ENCODE measurements at places on chromosomes 12 and 14.

GRCh38 chr14:78152201-78153063 is 17.7 kb upstream of the NRXN3 start:
- no peak for DNase-seq

DNA sequence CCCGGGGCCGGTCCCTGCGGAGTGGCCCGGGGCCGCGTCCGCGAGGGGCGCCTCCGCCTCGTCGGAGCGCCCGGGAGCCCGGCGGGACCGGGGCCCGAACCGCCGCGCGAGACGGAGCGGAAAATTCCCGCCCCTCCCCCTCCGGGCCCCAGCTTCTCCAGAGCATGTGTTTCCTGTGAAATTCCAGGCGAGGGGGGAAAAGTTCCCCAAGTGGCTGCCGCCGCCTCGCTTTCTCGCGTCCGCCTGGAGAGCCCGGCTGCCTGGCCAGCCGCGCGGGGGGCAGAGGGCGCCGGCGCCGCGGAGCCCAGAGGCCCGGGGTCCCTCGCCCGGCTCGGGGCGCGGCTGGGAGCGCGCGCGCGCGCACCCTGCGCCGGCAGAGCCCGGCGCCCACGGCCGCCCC is 904 bp downstream of the CACNA1C start:
- DNase-seq = no peak

DNA sequence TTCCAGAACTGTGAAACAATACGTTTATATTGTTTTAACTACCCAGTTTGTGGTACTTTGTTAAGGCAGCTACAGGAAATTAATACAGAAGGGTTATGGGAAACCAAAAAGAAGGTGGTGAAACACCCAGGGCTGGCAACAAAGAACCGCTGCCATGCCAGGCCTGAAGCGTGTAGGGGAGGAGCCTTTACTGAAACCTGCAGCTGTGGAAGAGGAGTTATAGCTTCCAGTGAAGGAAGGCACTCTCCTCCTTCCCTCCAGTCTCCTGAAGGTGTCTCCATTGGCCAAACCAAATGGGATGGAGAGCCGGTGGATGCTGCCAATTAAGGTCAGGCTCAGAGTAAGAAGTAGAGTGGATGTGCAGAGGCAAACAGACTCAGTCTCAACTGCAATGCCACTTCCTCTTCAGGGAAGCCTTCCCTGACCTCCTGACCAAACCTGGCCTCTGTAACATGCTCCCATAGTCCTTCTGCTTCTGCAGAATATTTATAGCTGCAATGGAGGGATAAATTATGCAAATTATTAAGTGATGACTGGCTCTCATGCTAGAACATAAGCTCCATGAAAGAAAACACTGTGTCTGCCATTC is 168.3 kb downstream of the DAD1 start:
- no peak for DNase-seq

- no peak for DNase-seq
Observed at GRCh38 chr14:52871606-52872005, 79.2 kb downstream of the FERMT2 start.

GRCh38 chr12:45613296-45613695 is 116.2 kb upstream of the ARID2 start:
- DNase-seq = no peak

DNA sequence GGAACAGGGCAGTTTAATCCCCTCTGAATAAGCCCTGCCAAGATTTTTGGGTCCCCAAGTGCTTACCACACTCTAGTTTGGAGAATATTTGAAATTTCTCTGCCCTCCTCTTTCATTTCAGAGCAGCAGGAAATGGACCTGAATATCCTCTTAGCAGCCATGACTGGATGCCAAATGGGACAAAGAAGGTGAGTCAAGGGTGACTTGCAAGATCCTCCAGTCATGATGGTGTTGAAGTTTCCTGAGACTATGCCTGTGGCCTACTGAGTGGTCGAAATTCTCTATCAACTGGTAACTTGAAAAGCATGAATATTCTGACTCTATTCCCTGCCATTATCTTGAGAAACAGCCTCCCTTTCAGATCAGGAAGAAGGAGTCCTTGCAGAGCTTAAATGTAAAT is 1674.7 kb upstream of the SEL1L start:
- no peak for DNase-seq

GRCh38 chr12:95590775-95591174 is 39.5 kb upstream of the USP44 start:
- DNase-seq = no peak

DNA sequence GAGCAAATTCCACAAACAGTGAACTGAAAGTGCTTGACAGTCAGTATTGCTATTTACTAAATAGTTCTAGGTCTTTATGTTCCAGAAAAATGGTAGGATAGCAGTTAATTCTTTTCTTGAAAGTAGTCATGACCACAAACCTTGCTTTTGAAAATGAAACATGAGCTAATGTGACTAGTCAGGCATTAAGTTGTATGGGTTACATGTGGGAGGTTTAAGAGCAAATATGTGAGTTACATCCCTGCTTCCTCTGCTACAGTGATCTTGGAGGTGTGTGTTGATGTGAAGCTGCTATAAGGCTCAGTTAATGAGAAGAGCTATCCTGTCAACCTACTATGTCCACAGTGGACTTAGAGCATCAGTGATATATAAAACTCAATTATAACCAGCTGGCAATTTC is 741.6 kb downstream of the FSCB start:
- DNase-seq = no peak

DNA sequence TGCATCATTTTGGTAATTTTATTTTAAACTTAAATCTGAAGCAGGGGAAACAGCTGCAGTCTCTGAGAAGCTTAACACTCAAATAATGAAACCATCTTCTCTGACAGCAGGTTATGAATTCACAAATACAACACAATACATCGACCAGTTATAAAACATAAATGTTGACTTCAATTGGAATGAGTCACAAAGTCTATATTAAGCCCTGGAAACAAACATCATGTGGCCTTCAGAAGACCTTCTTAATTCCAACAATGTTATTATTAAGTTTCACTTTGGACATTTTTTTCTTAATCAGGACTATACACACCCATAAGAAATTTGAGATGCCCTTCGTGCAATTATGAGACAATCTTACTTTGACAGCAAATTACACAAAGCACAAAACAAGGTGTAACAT is 68.9 kb downstream of the CEP128 start:
- DNase-seq = no peak

- DNase-seq = no peak
Observed at GRCh38 chr12:94147991-94148738, at the start of gene PLXNC1. PLXNC1 (plus strand) TSS chr12:94148577; CDS start chr12:94148972, 395 bp downstream.

GRCh38 chr12:14554281-14555007 is 13.2 kb downstream of the PLBD1 start:
- DNase-seq = peak; percentile 15

GRCh38 chr12:94434171-94434570 is 25.5 kb downstream of the CEP83 start:
- no peak for DNase-seq

GRCh38 chr12:95699579-95699978 is 91.0 kb downstream of the NTN4 start:
- no peak for DNase-seq

GRCh38 chr12:57452181-57452936 is 2.7 kb upstream of the INHBE start:
- DNase-seq = no peak

- DNase-seq = no peak
Observed at GRCh38 chr14:99829450-99829849, 36.2 kb downstream of the EML1 start.

GRCh38 chr12:65942102-65942501 is 117.8 kb downstream of the HMGA2 start:
- DNase-seq = no peak

DNA sequence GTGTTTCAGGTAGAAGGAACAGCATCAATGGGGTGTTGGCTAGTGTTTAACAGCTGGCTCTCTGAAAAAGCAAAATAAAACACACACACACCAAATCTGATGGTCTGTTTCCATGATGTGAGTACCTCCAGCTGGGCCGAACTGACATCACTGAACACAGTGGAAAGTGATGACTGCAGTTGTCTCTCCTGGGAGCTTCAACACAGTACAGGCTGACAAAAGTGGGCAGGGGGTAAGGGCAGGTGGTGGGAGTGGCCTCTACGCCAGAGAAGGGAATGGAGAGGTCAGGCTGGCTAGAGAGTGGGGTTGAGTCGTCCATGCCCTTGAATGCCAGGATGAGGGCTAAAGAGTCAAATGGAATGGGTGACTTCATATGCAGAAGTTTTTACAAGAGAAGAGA is 8.0 kb upstream of the HNF1A start:
- DNase-seq = no peak

GRCh38 chr14:50926851-50927386 is 17.4 kb downstream of the PYGL start:
- DNase-seq = no peak

DNA sequence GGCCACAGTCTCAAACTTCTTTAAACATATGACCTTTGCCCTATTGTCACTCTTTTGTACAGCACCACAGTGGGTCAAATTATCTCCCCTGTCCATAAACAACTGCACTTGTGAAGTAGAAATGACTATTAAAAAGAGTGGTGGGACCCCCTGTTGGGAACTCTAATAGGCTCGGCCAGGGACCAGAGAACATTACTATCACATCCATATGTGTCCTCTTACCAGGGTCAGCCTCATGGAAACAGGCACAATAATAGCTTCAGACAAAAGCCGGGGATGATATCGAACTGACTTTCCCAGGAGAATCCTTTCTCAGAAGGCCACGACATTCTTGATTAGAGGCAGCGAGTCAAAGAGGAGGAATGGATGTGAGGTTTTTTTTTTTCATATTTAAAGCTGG is 96.6 kb downstream of the NKX2-1 start:
- no peak for DNase-seq

- DNase-seq = peak; percentile 66
Observed at GRCh38 chr12:52495389-52495788, 2.3 kb upstream of the KRT6A start.

DNA sequence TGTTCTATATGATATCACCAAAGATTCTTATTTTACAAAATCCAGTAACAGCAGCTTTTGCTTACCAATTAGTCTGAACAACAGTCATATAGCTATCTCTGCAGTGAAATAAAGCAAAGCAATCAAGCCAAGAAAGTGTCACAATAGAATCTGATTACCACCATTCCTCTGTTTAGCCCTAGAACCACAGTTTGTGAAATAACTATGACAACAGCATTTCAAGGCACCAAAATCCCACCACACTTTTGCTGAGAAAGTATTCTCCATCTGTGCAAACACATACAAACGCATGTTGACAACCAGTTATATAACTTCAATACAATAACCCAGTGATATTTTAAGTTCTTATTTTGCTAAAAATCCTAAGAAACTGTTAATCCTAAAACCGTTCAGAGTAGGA is 7.4 kb downstream of the PPP1R13B start:
- no peak for DNase-seq

DNA sequence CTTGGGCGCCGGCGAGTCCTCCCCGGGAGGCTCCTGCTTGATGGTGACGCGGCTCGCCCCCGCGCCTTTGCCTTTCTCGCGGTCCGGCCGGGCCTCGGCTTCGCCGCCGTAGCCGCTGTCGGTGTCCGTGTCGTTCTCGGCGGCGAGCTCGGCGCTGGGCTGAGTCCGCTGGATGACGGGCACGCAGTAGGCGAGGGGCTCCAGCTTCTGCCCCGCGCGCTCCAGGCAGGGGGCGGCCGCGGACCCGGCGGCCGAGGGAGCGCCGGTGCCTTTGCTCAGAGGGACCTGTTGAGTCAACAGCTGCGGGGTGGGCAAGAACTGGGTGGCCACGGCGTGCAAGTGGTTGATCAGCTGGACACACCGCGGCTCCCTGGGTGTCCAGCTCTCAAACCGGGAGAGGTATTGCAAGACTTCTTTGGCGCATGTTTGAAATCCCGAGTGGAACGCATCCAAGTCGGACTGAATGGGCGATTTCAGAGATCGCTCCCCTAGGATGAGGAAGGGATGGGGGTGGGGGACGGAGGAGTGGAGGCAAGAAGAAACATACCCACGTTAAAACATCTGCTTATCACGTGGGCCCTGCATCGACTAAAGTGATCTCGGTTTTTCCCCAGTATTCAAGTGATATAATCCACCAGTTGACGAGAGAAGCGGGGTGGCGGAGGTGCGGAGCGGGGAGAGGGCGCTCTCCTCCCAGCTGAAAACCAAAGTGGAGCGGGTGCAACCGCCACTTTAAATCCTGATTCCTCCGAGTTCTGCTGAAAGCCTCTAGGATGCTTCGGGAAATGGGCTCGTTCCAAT is 2.0 kb downstream of the BHLHE41 start:
- no peak for DNase-seq

- no peak for DNase-seq
Observed at GRCh38 chr12:70955415-70955814, 34.9 kb upstream of the PTPRR start.

DNA sequence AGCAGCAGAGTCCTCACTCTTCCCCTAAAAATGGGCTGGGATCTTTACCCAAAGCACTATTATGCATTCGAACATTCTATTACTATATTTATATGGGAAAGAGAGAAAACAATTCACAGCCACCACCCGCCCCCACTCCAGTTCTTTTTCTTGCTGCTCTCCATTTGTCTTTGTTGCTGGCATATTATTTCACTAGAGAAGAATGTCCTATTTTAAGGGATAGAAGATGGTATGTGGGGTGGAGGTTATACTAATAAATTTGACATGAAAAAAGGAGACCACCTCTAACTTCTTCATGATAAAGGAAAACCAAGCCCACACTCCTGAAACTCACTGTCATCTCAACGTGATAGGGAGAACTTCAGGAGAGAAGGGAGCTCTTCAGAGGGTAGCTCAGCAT is 28.5 kb upstream of the NTF3 start:
- no peak for DNase-seq

- DNase-seq = no peak
Observed at GRCh38 chr12:55733858-55734257, 5.0 kb upstream of the CD63 start.

DNA sequence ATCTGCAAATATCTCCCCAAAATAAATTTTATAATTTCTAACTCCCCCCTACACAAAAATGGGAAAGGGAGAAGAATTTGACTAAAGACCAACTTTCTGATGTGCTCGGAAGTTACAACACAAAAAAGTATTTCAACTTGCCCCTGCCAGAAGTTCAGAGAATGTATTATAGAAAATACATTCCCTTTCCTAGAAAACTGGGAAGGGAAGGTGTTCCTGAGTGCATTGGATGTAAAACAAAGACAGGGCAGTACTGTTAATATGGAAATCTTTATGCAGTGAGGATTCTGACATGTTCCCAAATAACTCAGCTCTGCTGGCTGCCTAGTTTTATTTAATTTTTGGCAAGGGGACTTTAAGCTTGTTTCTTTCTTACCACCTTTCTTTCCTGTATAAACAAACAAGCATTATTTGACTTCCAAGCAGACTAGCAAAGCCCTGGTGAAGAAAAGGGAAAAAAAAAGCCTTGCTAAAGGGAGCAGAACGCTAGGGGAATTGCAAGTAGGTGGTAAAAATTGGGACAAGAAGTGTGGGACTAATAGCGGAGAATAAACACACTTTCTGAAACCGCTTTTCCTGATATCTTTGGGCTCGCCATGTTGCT is 124.1 kb downstream of the STXBP6 start:
- no peak for DNase-seq

GRCh38 chr12:119448611-119449131 is 114.1 kb downstream of the CCDC60 start:
- no peak for DNase-seq

DNA sequence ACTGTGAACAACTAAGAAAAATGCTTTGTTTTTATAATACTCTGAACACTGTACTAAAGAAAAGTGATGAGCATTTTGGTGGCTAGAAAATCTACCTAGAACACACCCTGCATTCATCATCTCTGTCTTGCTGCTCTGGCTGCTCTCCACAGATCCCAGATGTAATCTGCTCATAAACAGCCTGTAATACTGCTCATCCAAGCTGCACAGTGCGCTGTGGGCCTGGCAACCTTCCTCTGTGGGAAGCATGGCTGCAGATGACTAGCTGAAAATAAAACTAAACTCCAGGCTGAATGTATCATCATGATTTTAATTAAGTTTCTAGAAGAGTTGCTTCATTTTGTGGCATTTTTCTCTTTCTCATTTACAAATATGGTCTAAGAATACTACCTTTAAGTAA is 200.7 kb downstream of the SLC2A13 start:
- no peak for DNase-seq

All from RWPE1 (cell line).